Ascending aorta (tissue), 2 donors: ENCODE measurements at places on chromosomes 2 and 18. TPM values are rescaled to one million over a fixed set of nuclear protein-coding genes. Genes with fewer than 3 reads are reported as not detected.

Gene GKN2
- 0.75 TPM for total RNA-seq

- no peak overlapping the region for H3K27ac ChIP-seq
- H3K4me1 ChIP-seq = no peaks in the 10 kb centered on the region
- DNase-seq = no peak
- H3K4me3 ChIP-seq = no peak overlapping the region
- H3K36me3 ChIP-seq = no peaks in the 10 kb centered on the region
Observed at GRCh38 chr2:149427387-149427786, 97.0 kb downstream of the LYPD6 start.

Gene GKN1
- total RNA-seq = 1.9 TPM

DNA sequence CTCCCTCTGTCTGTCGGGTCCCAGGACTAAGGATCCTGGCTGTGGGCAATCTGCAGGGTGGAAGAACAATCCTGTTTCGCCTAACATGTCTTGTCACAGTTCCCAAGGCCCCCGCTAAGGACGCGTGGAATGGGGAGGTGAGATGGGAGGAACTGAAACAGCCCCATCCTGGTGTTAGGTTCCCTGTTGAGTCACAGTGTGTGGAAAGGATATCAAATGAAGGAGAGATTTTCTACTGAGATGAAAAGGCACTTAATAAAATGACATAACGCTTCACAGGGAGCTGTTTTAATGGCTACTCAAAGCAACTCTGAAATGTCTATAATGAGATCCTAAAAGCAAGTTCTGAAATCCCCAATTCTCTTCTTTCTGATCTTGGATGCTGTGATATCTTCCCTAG lies 52.5 kb downstream of the RAB31 start:
- H3K27ac ChIP-seq = no peak overlapping the region
- DNase-seq = no peak
- no peaks in the 10 kb centered on the region for H3K27me3 ChIP-seq
- H3K36me3 ChIP-seq = no peaks in the 10 kb centered on the region
- H3K4me1 ChIP-seq = peaks cover 3% of the 10 kb centered on the region

GRCh38 chr2:144912206-144912605 lies 392.3 kb upstream of the ZEB2 start:
- no peaks in the 10 kb centered on the region for H3K27me3 ChIP-seq
- no peaks in the 10 kb centered on the region for H3K4me1 ChIP-seq
- no peaks in the 10 kb centered on the region for H3K36me3 ChIP-seq
- no peak overlapping the region for H3K27ac ChIP-seq

Gene ACMSD
- not detected for total RNA-seq
